Cortex of kidney (tissue), 1 donor: ENCODE measurements at places on chromosomes 1 and 21.

GRCh38 chr1:216258386-216258785 is 164.9 kb downstream of the USH2A start:
- DNase-seq = no peak

DNA sequence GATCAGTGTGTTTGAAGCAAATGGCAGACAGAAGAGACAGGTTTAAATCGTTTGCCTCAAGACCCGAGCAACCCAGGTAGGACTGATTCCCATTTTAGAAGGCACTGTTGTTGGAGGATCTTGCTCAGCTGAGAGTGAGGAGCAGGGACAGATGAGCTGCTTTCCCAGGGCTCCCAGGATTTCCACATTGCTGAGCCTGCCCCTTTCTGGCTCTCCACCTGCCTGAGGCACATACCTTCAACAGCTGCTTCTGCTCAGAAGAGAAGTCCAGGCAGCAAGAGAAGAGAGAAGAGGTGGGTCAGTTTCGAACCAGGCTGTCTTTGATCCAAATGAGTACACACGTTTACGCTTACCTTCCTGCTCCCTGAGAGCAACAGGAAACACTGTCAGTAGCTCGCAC is 5.7 kb downstream of the TNNT2 start:
- no peak for DNase-seq

DNA sequence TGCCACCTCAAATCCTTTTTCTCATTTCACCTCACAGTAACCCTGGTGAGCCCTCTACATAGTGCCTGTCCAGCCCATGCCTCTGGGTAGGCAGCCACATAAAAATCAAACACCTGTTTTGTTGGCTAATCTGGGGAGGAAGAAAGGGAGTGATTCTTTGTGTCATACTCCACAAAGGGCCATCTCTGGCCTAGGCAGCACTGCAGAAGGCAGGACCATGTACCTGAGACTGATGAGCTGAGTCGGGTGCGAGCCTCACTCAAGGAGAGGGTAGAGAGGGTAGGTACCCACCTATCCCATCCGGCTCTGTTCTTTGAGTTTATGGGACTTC is 7.8 kb downstream of the TUFT1 start:
- no peak for DNase-seq

DNA sequence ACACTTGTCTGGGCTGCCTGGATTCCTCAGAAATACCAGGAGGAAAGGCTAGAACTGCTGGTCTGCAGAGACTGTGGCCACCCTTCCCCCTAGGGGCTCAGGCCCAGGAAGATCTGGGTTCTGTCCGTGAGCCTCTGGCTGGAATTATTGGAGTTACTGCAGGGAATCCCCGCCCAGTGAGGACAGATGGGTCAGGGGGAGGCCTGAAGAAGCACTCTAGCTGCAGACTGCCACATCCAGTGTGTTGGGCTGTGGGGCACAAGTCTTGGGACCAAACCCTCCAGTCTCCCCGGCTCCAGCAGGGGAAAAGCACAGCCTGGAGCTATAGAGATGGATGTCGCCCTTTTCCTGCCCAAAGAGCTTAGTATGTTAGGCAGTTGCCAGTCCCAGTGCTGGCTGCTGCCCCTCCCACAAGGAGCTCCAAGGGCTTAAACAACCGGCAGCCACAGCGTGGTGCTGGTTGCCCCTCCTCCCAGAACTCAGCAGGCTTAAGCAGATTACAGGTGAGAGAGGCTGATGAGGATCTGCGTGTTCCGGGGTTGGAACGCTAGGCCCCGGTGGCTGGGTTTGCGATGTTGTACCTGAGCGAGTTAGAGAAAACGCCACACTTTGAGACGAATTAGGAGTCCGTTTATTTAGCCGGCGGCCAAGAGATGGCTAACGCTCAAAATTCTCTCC is 255.5 kb upstream of the LRRC7 start:
- no peak for DNase-seq

- no peak for DNase-seq
These were observed 37.2 kb downstream of the DSCAM start for GRCh38 chr21:40809673-40810197.

GRCh38 chr21:36692835-36693488 is 6.0 kb upstream of the SIM2 start:
- DNase-seq = no peak

- DNase-seq = no peak
These were observed 10.5 kb downstream of the ATP1B1 start for GRCh38 chr1:169117014-169117413.

GRCh38 chr1:15959827-15960446 is 16.0 kb downstream of the ZBTB17 start:
- DNase-seq = no peak

- no peak for DNase-seq
These were observed 2.9 kb upstream of the ARID1A start for GRCh38 chr1:26692793-26693490.

- no peak for DNase-seq
These were observed 1.6 kb downstream of the TAF1A start for GRCh38 chr1:222588135-222588534.

- DNase-seq = no peak
These were observed 115.1 kb upstream of the TMEM51 start for GRCh38 chr1:15038232-15039016.

GRCh38 chr1:204947338-204947737 is 76.7 kb downstream of the NFASC start:
- DNase-seq = no peak

DNA sequence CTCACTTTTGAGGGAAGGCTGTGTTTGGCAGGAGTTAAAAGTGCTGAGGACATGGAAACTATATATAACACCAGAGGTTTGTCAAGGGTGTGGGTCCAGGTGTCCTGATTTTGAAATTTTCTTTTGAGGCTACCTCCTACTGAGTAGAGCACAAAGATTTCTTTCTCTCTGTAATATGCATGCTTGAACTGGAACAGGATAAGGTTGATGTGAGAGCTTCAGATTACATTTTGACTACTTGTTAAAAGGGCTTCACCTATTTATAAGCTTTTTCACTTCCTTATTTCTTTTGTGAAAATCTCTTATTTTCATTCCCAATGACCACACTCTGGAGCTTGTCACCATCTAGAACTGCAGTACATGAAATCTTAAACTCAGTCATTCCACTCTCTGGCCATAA is 59.8 kb upstream of the PLA2G4A start:
- DNase-seq = no peak

- DNase-seq = no peak
These were observed 5.5 kb downstream of the CTNNBIP1 start for GRCh38 chr1:9904596-9904995.

DNA sequence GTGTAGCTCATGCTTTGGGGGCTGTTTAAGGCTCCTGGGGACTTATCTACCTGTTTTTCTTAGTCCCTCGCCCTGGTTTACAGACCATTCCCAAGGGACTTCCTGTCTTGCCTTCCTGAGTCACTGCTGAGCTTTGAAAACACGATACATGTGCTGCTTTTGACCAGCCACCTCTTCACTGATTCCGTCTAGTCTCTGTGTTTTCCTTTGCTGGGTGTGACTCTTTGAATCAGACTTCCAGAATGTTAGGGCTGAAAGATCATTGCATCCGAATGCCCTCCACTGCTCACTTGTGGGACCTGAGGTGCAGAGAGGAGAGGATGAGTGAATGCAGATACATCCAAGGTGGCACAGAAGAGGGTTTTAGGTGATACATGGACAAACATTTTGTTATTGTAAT is 35.4 kb upstream of the CITED4 start:
- DNase-seq = no peak

GRCh38 chr21:14070049-14070893 is 140.5 kb downstream of the LIPI start:
- no peak for DNase-seq

DNA sequence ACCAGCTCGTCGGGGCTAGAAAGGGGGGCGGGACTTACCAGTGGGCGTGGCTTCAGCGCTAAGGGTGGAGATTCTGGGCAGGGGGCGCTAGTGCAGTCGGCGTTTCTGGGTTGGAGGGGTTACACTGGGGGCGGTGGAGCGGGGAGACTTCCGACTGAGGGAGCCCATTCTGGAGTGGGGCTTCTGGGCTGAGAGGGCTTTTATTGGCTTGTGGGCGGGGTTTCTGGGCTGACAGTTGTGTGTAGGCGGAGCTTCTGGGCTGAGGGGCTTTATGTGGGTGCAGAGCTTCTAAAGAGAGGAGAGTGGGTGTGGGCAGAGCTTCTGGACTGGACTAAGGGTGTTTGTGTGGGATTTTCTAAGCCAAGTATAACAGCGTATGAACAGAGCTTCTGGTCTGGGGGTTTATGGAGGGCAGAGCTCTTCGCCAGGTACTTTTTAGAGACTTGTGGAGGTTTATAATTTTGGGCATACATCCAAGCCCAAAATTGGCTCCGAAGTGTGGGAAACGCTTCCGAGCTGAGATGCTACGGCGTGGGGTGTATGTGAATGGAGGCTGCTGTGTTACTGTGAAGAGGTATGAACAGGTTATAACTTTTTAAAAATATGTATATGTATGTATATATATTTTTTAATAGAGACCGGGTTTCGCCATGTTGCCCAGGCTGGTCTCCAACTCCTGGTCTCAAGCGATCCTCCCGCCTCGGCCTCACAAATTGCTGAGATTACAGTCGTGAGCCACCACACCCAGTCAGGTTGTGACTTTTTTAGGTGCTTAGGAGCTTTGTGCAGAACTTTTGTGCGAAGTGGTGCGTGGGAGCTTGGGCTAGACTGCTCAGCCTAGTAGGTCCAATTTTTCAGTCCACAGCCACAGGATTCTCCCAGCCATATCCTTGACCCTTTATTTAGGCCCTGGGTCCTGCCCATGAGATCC is 825 bp downstream of the TMEM39B start:
- DNase-seq = no peak

- DNase-seq = no peak
These were observed 11.9 kb downstream of the KIF21B start for GRCh38 chr1:201011616-201012015.

DNA sequence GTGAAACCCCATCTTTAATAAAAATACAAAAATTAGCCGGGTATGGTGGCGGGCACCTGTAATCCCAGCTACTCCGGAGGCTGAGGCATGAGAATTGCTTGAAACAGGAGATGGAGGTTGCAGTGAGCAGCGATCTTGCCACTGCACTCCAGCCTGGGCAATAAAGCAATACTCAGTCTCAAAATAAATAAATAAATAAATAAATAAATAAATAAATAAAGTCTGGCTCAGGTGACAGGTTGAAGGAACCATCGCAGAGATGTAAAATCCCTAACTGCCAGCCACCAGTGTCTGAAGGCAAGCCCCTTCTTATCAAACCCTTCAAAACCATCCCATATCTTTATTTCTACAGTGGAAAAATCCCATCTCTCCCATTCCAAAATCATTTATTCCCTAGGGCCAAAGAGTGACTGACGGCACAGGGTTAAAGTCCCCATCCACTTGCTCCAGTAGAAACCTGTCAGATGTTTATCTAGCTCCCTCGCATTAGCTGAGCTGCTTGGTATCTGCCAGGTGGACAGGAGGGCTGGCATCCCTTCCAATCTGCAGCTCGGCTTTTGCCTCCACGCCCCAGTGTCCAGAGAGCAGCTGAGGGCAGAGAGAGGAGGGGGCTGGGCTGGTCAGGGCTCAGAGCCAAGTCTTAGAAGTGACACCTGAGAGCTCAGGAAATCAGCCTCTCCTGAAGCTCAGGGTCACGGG is 5.0 kb downstream of the CSRP1 start:
- no peak for DNase-seq

- no peak for DNase-seq
These were observed 85.1 kb upstream of the RHOU start for GRCh38 chr1:228650141-228650540.

DNA sequence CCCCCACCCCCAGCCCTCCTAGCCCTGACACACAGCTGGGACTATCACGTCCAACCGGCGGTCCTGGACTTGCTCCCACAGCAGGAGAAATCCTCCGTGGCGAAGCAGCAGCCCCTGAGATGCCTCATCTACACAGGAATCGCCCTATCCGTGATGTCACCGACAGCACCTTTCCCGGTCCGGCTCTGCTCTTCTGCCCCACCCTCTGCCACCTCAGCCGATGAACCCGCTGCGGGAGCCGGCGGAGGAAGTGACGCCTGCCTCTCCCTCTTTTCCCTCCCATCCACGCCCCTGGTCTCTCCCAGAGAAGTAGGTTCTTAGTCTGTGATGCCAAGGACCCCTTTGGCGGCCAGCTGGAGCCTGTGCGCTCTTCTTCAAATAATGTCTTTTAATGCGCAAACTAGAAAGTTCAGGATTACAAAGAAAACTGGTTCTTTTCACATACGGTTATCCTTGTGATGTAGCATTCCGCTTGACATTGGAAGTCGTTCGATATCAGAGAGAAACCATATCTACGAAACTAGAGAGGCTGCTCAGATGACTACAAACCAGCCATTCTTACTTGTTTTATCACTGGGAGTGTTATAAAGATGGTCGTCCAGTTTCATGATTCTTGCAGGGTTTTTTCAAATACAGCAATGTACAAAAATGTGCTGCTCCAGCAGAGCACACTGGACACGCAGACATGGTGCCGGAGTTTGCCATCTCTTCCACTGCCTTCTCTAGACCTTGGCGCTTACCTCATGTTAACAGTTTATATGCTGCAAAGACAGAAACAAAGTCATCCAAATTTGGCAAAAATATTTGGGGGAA is 120.3 kb downstream of the PPIAL4G start:
- DNase-seq = no peak

DNA sequence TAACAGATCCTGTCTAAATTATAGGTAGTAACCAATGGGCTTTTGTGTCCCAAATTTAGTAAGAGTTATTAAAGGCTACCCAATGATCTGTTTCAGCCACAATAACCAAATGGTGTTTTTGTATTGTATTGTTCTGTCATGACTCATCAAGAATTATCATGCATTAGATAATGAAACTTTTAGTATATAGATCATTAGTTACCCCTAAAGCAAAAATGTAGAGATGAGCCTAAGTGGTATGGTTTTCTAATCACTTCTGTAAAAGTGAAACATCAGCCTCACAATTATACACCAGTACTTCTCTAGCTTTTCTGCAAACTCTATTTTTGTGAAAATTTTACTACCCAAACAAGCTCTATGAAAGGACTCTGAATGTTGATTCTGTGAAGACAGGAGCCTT is 71.4 kb downstream of the LRRC7 start:
- no peak for DNase-seq

GRCh38 chr1:201999625-202000238 is 10.7 kb upstream of the ELF3 start:
- DNase-seq = no peak

DNA sequence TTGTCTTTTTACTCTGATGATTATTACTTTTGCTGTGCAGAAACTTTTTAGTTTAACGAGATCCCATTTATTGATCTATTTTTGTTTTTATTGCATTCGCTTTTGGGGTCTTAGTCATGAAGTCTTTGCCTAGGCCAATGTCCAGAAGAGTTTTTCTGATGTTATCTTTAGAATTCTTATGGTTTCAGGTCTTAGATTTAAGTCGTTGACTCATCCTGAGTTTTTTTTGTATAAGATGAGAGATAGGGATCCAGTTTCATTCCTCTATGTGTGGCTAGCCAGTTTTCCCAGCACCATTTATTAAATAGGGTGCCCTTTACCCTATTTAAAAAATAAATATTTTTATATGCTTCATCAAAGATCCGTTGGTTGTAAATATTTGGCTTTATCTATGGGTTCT is 13.2 kb downstream of the MAN1C1 start:
- DNase-seq = no peak

GRCh38 chr1:97758541-97759057 is 162.2 kb downstream of the DPYD start:
- DNase-seq = no peak
